ENCODE measurements at places on chromosomes 1 and 21. TPM values are rescaled to one million over a fixed set of nuclear protein-coding genes. Genes with fewer than 3 reads are reported as not detected.

Gene TAL1
- 0.71 TPM for total RNA-seq

Gene LIN28A
- total RNA-seq = not detected

Gene MAB21L3
- total RNA-seq = 0.21 TPM

Gene EYA3
- 17.5 TPM for total RNA-seq

Gene AMY2A
- total RNA-seq = not detected

Gene SLC37A1
- 34.2 TPM for total RNA-seq

Gene GON4L
- 27.7 TPM for total RNA-seq

Gene AADACL4
- not detected for total RNA-seq

Gene CFHR4
- total RNA-seq = not detected

Gene LIPI
- total RNA-seq = not detected

Gene DMBX1
- total RNA-seq = not detected

Gene ESPN
- total RNA-seq = 2.7 TPM

Gene TMPRSS15
- not detected for total RNA-seq

Gene AKR7A3
- 0.33 TPM for total RNA-seq

Gene MTMR11
- 14.1 TPM for total RNA-seq

Gene SPATA46
- total RNA-seq = not detected

Gene MUL1
- total RNA-seq = 43.0 TPM

Gene AK4
- 15.4 TPM for total RNA-seq

Gene DNASE2B
- total RNA-seq = not detected

Gene TFAP2E
- 0.67 TPM for total RNA-seq

Gene PTPRC
- total RNA-seq = 0.29 TPM

Gene TSTD1
- 116 TPM for total RNA-seq

Measured in kidney epithelial cell (primary cell).